Upper lobe of left lung (tissue), 6 donors: ENCODE measurements at places on chromosomes 16 and 17.

- peak; percentile 94 for DNase-seq
Observed at GRCh38 chr17:41496803-41497484, 7.2 kb upstream of the KRT36 start.

DNA sequence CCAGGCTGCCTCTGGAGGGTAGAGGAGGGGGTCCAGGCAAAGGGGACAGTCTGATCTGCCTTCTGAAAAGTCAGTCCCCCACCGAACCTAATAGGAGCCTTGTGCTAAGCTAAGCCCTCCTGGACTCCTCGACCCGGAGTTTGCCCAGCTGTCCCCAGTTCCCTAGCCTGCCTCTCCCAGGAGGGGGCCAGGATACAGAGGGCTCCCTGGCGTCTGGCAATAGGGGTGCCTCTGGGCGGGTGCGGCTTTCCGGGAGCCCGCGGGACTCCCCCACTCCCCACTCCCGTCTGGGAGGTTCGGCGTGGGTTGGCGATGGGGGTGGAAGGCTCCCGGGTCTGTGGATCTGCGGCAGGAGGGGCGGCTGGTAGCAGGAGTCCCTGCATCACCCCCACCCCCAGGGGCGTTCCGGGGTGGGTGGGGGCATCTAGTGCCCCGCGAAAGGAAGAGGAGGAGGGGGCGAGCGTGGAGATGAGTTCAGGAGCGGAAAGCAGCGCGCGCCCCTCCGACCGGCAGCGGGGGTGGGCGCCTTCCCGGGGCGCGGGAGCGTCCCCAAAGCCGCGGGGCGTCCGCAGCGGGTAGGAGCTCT is 1.2 kb downstream of the GSG1L start:
- DNase-seq = no peak

DNA sequence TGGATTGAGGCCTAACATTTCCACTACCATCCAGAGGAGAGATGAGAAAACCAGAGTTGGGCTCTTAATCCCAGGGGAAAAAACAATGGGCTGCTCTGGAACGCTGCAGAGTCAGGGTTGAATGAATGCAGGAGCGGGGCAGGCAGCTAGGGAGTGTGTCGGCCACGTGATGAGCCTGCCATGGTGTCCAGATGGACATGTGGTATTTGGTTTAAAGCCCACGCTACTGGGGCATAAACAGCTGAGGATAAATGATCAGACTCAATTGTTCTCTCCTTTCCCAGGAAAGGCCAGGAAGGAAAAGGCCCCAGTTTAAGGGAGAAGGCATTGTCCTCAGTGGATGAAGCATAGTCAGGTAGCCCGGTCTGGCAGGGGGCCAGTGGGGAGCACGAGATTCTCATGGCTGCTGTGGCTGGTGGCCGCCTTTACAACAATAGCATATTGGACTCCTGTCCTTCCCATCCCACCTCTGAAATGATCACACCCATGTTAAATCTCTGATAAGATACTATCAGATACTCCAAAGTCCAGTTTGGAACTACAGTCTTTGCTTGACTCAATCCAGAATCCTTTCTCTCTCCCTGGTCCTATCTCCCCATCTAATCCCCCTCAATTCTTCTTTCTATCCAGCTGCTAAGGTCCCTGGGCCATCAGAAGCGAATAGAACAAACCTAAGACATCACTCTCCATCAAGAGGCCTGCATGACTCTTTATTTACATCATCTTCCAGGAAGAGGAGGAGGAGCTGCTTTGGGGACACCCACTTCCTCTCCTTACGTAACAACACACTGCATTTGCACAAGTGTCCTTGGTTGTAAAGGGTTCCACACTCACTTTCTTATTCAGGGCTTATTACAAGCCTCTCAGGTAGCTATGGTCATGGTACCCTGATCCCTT is 20.4 kb downstream of the CA4 start:
- no peak for DNase-seq

- peak; percentile 56 for DNase-seq
Observed at GRCh38 chr17:76384222-76384986, at the start of gene SPHK1. TSS of gene SPHK1 (plus strand) at chr17:76384609. CDS start at chr17:76385645, 1,036 bp downstream.

DNA sequence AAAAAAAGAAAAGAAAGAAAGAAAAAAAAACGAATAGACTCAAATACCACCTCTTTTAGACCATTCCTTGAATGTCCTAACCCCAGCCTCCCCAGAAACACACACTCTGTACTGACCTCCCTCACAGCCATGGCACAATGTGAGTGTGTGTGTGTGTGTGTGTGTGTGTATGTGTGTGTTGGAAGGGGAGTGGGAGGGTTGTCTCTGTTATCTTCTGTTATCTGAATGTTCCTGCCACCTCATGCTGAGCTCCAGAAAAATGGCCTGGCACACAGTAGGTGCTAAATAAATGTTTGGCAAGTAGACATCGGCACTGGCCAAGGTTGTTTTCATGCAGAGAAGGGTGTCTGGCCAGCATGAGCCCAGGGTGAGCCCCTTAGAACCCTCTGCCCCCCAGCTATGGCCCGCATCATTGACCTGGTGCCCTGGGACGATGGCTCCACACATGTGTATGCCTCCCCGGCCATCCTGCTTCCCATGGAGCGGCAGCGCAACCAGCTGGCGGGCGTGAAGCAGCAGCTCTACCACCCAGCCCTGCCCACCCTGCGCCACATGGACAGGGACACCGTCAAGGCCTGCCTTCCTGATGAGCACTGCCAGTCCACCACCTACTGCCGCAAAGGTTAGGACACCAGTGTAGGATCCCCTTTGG is 6.6 kb upstream of the CNGB1 start:
- DNase-seq = peak; percentile 58

GRCh38 chr17:32852811-32853210 is 24.1 kb downstream of the MYO1D start:
- DNase-seq = no peak

GRCh38 chr17:7029659-7030058 is 6.2 kb upstream of the SLC16A13 start:
- DNase-seq = peak; percentile 59

GRCh38 chr17:8574687-8575086 is 55.8 kb downstream of the MYH10 start:
- no peak for DNase-seq

DNA sequence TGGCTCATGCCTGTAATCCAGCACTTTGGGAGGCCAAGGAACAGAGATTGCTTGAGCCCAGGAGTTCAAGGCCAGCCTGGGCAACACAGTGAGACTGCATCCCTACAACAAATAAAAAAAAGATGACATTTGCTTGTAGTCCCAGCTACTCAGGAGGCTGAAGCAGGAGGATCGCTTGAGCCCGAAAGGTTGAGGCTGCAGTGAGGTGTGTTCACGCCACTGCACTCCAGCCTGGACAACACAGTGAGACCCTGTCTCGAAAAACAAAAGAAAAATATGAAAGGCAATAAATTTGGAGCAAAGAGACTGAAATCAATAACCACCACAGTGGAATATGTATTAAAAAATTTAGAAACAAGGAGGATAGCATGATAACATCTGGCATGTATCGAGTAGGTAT is 143.8 kb upstream of the RBL2 start:
- DNase-seq = no peak

DNA sequence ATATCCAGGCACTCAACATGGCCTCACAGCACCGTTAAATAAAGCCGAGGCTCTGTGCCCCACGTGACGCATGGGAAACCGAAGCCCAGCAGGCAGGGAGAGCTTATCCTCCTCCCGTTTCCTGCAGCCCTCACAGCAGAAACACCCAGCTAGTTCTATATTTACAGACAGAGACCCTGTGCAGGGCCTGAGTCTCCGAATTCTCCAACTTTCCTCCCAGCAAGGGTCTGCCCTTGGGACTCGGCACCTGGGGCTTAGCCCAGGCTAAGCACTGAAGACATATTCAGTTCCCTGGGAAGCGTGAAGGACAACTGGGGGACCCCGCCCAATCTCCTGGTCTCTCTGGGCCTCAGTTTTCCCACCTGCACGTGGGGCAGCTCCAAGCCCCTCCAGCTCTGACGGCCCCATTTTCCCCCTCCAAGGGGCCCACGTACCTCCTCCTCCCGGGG is 29.2 kb downstream of the TRPV3 start:
- no peak for DNase-seq

GRCh38 chr16:86101897-86102157 is 202.9 kb downstream of the IRF8 start:
- no peak for DNase-seq

- DNase-seq = no peak
Observed at GRCh38 chr16:82240111-82240510, 70.1 kb upstream of the MPHOSPH6 start.

DNA sequence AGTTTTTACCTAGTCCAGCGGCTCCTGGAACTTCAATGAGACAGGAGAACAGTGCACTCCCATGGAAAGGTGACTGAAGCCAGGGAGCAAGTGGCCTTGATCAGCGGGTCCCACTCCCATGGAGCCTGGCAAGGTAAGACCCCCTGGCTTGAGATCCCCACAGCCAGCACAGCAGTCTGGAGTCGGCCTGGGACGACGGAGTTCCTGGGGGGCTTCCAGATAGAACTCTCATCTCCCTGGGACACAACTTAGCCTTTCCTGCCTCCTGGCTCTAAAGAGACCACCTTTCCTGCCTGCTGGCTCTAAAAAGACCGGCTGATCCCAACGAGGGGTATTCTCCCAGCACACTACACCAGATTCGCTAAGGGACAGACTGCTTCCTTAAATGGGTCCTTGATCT is 1279.0 kb upstream of the GOT2 start:
- DNase-seq = peak; percentile 25

DNA sequence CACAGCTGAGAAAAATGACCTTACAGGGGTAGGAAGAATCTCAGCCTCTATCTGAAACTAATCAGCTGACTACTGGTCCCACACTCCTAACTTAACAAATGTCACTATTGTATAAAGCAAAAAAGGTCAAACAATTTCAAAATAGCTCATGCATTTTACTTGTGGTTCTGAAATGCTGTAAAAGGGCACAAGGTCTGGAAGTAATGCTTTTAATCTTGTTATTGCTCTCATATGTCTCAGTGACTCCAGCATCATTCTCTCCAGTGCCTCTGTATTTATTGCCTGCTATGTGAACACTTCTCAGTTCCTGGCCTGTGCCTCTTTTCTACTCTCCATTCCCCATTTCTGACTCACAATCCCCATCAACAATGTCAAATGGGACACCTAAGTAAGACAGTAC is 937.7 kb downstream of the CDH11 start:
- no peak for DNase-seq

DNA sequence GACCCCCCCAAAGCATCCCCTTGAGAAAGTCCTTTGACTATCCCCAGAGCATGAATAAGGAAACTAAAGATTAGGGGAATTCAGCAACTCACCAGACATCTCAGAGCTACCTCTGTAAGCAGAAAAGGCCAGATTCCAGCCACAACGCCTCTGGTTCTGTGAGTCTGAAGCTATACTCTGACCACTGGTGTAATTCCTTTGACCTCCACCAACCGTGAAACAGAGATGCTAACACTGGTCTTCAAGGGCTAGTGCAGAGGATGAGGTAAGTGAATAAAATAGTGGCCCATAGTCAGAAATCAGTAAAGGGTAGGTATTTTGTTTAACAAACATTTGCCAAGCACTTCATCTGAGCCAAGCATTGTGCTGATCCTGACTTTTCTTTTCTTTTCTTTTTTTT is 353.4 kb downstream of the NPIPA8 start:
- no peak for DNase-seq

DNA sequence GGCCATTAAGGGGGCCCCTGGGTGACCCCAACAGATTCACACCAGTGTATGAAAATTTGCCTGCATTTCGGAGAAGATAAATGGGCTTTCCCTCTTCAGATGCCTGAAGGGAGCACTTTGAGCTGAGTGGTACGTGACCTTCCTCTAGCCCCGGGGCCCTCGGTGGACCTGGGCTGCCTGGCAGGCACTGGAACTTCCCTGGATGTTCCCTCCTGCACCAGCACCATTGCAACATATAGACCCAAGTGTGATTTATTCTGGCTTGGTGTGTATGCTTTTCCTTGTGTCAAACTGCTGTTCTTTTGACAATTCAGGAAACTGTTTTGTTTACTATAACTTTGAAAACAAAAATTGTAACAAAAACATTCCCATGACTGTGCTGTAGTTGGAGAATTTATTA is 93.8 kb downstream of the TNFRSF13B start:
- DNase-seq = no peak

DNA sequence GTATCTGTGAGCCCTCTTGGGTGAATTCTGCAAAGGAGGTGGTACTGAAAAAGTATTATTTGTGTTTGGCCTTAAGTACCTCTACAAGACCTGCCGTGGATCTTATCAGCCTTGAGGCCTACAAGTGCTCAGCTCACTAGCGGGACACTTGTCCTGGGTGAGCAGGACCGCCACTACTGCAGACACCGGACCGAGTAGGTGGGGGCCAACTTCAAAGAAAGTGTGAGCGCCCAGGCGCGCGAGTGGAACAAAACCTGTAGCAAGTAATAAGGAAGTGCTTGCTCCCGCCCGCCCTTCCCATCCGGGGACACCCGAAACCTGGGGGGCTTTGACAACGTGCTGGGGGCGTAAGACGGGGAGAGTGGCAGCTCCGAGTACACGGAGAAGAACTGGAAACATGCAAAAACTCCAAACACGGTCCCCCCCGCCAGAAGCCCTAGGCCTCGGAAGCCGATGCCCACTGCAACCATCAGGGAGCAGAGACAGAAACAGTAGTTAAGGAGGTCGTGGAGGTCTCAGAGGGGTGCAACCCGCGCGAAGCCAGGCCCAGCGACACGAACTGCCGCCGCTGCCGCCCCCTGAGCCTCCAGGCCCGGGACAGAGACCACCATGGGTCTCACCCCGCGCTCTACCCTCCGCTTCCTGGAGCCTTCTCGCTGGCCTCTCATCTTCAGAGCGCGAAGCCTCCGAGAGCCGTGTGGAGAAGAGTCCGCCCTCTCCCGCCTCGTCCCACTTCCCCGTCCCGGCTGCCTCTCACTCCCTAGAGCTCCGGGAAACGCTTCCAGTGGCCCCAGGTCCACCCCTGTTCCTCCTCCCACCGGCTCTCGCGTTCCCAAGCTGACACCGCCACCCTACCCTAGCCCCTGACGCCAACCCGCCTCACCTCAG is 537 bp downstream of the CNOT1 start:
- peak; percentile 87 for DNase-seq

DNA sequence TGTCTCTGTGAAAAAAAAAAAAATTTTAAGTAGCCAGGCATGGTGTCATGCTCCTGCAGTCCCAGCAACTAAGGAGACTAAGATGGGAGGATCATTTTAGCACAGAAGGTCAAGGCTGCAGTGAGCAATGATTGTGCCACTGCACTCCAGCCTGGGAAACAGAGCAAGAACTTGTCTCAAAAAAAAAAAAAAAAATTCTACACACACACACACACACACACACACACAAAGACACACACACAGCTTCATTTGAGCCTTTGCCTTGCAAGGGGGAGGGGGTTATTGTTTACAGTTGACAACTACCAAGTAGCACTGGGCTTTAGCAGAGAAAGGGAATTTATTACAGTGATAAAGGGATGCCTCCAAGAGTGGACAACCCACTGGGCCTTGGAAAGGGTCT is 4.9 kb upstream of the POLR3E start:
- no peak for DNase-seq

DNA sequence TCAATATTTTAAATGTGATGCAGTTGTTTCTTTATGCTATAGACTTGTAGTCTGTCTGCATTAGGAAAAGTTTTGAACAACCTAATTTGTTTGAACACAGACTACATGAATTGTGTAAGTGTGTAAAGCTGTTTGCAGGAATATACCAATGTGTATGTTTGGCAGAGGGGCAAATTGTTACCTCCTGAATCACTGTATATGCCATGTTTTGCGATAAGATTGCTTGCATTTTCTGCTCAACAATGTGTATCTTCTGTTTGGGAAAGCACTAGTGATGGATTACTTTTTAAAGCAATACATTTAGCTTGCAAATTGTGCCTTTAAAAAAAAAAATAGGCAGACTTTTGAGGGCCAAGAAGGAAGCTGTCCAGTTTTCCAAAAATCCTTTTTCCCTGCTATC is 14.6 kb downstream of the RBBP6 start:
- no peak for DNase-seq

- no peak for DNase-seq
Observed at GRCh38 chr16:79765901-79766394, 165.4 kb upstream of the MAF start.
